T-helper 1 cell treated with Interleukin-12 subunit alpha and Interleukin-12 subunit beta and Interleukin-4 antibody, amounts not matched to agents 30 ng/mL and 1 ng/mL, for 36 hours (primary cell): ENCODE measurements at places on chromosomes 6 and 20. TPM values are rescaled to one million over a fixed set of nuclear protein-coding genes. Genes with fewer than 3 reads are reported as not detected.

Gene CTCFL
- total RNA-seq: not detected in 2 replicates

Gene C20orf202
- total RNA-seq: not detected in 2 replicates

Gene IL17F
- total RNA-seq: 0.42 and 1.5 TPM in 2 replicates

Gene RAET1L
- not detected in 2 replicates for total RNA-seq

Gene SIRPB1
- total RNA-seq: 3.0 and 4.5 TPM in 2 replicates
